CD4-positive, alpha-beta T cell (primary cell): ENCODE measurements at places on chromosomes 6 and 20.

- no peak for DNase-seq
Observed at GRCh38 chr20:22962567-22963439, 72.3 kb upstream of the SSTR4 start.

DNA sequence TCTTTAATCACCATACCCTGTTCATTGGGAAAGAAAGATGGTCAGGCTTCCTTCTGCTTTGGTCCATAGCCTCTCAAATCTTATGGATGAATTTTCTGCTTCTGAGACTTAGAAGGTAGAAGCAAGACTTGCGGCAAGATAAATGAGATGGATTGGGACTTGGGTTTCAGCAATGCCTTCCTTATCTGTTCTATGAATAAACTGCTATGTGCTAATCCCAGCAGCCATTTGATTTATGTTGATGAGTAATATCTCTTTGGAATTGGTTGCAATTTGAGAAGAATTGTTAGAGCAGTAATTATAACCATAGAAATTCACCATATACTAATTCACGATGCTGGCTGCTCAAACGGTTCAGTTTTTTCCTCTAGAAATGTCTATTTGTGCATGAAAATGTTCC is 48.3 kb downstream of the TXLNB start:
- DNase-seq: no peak

DNA sequence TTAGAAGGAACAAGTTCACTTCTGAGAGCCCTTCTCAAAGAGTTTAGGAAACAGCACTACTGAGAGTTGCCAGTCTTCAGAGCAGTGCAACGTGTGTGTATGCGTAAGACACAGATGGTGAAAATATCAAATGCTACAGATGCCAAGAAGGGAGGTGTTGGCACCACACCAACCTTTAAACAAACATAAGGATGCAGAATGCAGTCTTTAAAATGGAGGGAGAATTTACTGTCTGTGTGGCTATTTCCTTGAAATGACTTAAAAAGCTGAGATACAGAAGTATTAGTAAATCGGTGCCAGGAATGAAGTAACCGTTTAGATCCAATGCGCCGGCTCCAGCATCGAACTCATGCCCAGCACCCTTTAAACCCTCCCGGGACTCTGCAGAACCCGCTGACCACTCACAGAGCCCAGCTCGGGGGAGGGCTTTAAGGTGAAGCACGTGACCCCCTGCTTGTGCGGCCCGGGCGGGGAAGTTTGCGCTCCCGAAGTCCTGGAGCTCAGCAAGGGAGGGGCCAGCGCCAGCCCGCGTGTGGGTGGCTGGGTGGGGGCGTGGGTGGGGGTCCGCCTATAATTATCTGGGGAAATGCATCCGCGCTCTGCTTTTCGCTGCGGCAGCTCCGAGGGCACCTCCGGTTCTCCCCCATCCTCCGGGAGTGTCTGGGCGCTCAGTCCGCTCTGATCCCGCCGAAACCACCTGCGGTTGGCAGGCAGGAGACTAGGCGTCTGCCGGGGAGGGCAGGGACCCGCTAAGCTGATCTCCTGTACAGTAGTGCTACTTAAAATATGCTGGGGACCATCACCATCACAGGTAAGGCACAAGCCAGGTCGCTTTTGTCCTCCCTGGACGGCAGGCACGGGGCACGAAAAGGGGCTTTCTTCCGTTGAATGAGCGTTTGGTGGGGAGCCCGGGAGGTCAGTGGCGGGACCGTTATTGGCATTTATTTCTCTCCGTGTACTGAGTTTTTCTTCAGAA is 66.0 kb downstream of the ZBTB2 start:
- DNase-seq: no peak

DNA sequence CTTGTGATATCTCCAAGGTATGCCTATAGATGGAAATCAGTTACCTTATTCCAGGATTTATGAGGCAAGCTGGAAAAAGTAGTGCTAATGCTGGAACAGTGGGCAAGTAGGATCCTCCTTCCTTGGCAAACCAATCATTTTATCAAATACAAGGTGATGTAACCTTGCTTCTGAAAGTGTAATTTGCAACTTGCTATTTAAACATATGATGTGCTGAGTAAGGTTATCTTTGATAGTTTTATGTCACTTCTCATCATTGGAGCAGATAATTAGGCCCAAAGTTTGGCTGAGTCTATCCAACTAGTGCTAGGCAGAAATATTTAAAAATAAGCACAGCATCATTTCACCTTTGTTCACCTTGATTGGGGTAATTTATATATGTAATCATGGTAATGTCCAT is 3.4 kb upstream of the SHPRH start:
- no peak for DNase-seq

DNA sequence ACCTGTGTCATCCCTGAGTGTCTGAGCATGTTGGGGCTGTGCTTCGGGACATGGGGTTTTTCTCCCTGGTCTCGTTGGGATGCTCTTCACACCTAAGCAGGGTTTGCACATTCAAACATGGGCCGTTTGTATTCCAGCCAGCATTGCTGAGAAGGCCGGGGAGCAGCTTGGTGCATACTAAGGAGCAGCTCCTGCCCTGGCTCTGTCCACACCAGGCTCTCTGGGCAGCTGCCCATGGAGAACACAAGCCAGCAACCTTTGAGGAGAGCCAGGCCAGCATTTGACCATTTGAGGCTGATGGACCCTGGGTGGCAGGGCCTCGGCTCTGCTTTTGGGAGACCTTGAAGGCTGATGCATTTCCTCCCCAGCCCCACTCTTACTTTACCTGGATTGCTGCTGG is 92.1 kb downstream of the PHACTR3 start:
- DNase-seq: no peak

GRCh38 chr6:21046276-21046675 is 512.0 kb downstream of the CDKAL1 start:
- no peak for DNase-seq

DNA sequence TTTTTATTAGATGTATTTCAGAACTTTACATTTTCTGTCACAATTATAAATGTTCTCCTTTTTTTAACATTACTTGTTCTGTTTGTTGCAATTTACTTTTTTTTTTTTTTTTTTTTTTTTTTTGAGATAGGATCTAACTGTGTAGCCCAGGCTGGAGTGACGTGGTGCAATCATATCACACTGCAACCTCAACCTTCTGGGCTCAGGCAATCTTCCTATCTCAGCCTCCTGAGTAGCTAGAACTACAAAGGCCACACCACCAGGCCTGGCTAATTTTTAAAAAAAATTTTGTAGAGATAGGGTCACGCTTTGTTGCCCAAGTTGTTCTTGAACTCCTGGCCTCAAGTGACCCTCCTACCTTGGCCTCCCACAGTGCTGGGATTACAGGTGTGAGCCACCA is 15.1 kb upstream of the MBOAT1 start:
- DNase-seq: no peak

GRCh38 chr6:159305804-159306537 is 136.8 kb downstream of the FNDC1 start:
- DNase-seq: no peak

DNA sequence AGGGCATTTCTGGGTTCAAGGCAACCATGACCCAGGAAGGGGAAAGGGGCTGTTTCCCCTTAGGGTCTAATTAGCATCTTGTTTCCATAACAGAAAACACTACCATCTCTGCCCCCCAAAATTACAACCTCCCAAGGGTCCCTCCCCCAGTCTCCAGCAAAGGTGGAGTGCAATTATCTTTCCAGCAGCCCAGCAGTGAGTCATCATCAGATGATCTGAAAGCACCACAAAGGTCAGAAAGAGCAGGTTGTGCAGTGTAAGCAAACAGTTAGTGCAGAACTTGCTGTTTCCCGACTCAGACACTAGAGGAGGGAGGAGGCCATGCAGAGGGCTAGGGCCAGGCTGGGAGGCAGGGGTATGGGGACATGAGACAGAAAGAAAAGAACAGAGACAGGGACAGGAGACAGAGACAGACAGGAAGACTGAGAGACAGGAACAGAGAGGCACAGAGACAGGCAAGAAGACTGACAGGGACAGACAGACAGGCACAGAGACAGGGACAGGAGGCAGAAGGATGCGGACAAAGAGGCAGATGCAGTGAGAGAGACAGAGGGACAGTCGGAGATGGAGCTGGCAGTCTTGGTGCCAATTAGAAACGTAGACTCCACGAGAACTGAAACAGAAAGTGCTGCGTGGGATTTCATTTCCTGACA is 62.5 kb downstream of the PYGB start:
- DNase-seq: peak; percentile 15

DNA sequence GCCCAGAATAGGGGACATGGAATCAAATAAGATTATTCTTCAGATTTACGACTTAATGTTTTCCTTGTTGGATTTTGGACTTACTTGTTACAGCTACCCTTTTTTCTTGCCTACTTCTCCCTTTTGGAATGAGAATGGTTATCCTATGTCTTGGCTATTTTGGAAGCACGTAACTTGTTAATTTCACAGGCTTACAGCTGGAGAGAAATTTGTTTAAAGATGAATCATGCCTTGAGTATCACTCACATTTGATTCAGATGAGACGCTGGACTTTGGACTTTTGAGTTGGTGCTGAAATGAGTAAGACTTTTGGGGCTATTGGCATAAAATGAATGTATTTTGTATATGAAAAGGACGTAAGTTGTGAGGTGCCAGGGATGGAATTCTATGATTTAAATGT is 83.3 kb downstream of the SMPDL3A start:
- DNase-seq: no peak

- peak; percentile 71 for DNase-seq
Observed at GRCh38 chr20:33679758-33680485, 5.7 kb upstream of the NECAB3 start.

GRCh38 chr6:21502682-21503081 is 90.9 kb upstream of the SOX4 start:
- no peak for DNase-seq

GRCh38 chr20:45842169-45842812 is 8.7 kb downstream of the SNX21 start:
- no peak for DNase-seq

- DNase-seq: no peak
Observed at GRCh38 chr6:3882431-3882830, 33.3 kb downstream of the FAM50B start.

- DNase-seq: no peak
Observed at GRCh38 chr6:64243618-64244017, 608.0 kb downstream of the PHF3 start.

GRCh38 chr6:99512033-99512432 is 3.2 kb downstream of the USP45 start:
- DNase-seq: no peak

DNA sequence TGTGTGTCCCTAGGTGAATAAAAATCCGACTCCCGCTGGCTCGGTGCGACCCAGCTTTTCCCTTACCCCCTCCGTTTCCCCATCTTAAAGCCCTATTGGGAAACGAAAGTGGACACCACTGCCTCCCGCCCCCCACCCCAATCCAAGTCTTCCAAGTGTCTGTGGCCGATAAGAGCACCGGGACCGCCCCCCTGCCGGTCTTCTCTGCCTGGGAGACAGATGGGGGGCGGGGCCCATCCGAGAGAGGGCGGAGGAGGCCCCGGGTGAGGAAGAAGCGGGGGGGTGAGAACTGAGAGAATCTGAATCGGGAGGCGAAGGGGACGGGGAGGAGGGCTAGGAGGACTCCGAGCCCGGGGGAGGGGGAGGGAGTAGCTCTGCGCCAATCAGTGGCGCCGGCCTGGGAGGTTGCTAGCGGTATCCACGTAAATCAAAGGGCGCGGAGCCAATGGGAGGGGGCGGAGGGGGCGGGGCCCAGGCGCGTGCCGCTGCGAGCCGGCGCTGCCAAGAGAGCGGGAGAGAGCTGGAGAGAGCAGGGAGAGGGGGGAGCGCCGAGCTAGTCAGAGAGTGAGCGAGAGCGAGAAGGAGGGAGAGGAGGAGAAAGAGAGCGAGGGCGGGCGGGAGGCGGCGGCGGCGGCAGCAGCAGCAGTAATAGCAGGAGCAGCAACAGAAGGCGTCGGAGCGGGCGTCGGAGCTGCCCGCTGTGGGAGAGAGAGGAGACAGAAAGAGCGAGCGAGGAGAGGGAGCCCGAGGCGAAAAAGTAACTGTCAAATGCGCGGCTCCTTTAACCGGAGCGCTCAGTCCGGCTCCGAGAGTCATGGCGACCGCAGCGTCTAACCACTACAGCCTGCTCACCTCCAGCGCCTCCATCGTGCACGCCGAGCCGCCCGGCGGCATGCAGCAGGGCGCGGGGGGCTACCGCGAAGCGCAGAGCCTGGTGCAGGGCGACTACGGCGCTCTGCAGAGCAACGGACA is at the start of gene POU3F2:
TSS of gene POU3F2 (plus strand) at position 515 of the 972 bp plus-strand sequence. CDS start at position 815, 300 bp downstream.
- peak; percentile 33 for DNase-seq

- DNase-seq: no peak
Observed at GRCh38 chr6:102485480-102485879, 1092.0 kb downstream of the GRIK2 start.

GRCh38 chr6:3323696-3324261 is 65.0 kb downstream of the PSMG4 start:
- DNase-seq: no peak

GRCh38 chr6:127385668-127386430 is 42.4 kb upstream of the ECHDC1 start:
- no peak for DNase-seq

GRCh38 chr20:49964964-49965780 is 17.6 kb upstream of the SNAI1 start:
- peak; percentile 29 for DNase-seq

DNA sequence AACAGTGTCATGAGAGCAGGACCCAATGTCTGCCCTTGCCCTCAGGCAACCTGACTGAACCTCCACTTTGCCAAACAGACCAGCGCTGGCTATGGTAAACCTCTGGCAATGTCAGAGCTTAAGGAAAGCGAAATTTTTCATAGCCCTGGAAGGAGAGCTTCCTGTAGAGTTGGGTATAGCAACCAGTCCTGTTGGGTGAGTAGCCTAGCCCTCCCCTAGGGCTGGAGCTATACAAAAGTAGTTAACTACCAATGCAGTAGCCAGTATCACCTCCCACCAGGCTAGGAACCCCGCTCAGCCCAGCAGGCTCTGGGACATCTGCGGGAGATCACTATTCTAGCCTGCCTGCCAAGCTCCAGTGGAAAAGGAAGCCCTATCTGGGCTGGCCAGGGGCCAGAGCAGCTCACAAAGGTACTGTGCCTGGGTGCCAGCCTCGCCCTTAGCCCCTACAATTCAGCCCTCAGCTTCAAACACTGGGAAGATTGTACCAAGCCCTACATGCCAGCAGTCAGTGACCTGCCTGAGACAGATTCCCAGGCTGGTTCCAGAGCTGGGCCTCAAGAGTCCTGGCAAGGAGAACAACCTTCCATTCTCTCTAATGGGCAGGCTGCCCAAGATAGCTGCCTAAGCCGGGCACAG is 7.9 kb downstream of the WFDC3 start:
- no peak for DNase-seq

DNA sequence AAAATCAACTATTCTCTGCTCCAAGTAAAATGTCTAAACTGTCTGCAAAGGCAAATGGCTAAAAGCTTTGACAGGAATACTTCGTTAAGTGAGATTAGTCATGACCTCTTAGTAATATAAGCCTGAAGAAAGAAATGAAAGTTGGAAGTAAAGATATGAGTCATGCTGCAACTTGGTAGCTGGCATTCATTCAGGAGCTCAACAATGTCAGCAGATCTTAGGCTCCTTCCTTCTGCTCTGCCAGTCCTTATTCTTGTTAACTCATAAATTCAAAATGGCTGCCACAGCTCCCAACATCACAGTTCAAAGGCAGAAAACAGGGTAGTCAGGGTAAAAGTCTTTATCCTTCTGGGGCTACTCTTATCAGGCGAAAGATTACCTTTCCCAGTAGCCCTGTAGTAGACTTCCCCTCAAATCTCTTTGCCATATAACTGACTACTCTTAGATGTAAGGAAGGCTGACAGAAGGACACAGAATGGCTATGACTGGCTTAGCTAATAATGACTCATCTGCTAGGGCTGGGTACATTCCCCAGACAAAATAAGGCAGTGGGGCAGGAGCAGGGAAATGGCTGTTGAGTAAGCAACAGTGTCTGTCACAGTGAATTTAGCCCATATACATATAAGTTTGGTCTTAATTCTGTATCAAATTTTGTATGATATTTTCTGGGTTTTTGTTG is 24.4 kb upstream of the C6orf62 start:
- DNase-seq: no peak

GRCh38 chr20:50208085-50208491 is 17.5 kb downstream of the CEBPB start:
- DNase-seq: no peak
